ENCODE measurements at places on chromosomes 2 and 18.
A peak's percentile ranks its signal among the peaks of the same experiment; 100 is the strongest.

- DNase-seq = no peak
These were observed 201.1 kb downstream of the AGAP1 start for GRCh38 chr2:235694721-235695601.

GRCh38 chr18:77567205-77567604 is 317.6 kb downstream of the GALR1 start:
- DNase-seq = no peak

GRCh38 chr18:40283560-40283959 is 1671.5 kb upstream of the PIK3C3 start:
- no peak for DNase-seq

DNA sequence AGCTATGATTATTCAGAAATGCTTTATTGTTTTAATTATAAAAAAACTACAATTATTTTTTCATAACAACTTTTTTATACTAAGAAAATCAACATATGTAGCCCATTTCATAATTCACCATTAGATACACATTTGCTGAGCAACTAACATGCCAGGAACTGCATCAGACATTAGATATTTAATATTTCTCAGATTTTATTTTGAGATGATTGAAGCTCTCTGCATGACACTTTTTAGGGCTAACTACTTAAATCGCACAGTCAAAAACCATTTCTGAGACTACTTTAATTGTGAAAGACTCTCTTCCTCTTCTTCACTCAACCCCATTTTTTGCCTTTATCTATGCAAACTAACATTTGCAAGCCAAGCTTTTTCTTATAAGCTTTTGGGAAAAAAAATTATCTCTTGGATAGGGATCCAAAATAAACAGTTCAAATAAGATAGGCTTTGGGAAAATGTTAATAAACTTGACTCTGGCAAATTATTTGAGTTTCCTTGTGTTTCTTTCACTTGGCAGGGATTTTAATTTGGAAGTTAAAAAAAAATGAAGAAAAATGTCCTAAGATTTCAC is 9.1 kb upstream of the COL3A1 start:
- no peak for DNase-seq

DNA sequence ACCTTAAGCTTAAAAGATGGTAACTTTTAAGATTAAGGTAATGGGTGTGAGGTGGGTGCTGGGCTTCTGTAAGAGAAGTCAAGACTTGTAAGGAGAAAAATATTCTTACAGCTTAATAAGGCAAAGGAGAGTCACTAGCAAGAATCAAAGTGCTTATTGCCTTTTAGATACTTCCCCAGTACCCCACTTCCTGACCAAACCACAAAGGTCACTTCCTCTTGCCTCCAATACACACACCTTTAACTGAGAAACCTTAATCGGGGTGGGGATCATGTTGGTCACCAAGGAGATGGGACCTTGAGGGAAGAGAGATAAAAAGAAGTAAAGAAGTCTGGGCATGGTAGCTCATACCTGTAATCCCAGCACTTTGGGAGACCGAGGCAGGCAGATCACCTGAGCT is 10.6 kb upstream of the ATG16L1 start:
- DNase-seq = no peak

GRCh38 chr2:204880928-204881327 is 335.7 kb downstream of the PARD3B start:
- no peak for DNase-seq

- DNase-seq = no peak
These were observed 586.5 kb downstream of the EPHA4 start for GRCh38 chr2:220985561-220985960.

DNA sequence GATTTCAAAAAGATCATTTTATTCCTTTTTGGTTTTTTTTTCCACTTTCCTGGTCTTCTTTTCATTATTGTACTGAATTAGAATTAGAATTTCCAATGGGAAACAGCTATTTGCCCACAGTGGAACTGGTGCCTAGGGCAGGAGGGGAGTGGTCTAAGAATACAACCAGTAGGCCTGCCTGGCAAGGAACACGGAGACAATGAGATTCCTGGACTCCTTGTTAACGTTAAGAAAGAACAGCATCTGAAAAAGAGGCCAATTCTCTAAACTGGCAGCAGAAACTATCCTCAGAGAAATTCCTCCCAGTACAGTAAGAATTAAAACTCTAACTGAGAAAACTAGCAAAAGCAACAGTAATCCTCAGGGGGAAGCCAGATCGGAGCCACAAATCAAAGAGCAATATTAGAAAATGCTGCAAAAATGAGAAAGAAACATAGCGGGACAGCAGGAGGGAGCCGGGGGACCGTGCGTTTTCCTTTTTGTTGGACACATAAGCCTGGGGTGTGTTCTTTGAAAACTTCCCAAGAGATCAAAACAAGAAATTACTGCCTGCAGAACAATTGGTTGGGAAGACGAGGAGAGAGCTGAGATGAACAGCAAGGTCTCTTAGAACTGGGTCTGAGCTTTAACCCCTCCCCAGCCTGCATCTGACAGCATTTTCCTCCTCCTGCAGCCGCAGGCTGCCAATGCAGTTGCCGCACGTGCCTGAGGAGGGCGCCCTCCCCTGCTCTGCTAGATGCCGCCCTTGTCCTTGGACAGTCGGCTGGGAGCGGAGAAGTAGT is 776.0 kb downstream of the TSN start:
- no peak for DNase-seq

DNA sequence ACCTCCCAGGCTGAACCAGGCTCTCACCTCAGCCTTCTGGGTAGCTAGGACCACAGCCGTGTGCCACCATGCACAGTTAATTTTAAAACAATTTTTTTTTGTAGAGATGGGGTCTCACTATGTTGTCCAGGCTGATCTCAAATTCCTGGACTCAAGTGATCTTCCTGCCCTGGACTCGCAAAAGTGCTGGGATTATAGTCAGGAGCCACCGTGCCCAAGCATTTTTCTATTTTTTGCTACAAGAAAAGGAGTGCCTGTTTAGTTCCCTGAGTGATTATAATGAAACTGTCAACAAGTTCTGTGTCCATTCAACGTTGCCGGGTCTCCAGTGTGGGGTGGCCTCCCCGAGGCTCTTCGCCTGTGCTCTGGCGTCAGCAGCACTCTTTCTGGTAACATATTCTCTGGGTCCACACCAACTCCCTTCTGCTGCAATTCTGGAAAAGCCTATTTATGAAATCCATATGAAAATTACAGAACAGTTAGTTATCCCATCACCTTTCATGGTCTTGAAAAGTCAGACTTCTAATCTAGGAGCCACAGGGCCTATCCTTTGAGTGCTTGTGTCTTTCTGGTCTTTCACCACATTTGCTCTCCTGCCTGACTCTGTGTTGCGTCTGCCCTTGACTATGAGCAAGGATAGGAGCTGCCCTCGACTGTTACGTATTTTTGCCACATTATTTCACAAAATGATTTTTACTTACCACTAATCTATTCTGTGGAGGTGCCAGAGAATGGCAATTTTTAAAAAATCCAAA is 172.7 kb downstream of the SOCS6 start:
- no peak for DNase-seq

DNA sequence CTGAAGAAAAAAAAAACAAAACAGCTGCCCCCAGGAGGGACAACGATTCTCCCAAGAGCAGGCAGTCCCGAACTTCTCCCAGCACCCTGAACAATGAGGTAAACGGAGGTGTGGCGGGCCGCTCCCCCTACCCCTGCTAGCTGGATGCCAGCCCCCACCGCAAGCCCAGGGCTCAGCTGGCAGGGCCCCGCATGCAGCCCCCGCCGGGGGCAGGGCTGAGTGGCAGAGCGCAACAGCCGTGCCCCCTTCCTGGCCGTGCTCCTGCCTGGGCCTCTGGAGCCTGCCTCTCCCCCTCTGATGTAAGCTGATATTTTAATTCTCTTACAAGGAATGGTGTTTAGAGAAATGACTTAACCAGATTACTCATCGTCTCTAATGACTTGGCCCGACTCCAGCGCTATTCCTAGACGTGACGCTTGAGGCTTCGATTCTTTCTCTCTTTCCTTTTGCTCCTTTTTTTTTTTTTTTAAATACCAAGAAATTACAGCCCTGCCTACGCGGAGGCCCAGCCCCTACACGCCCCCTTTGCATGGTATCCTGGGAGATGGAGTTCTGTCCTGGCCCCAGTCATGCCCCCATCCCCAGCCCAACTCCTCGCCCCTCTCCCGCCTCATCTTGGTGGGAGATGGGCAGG is 4.6 kb upstream of the ARID5A start:
- peak; percentile 57 for DNase-seq

- no peak for DNase-seq
These were observed 253.1 kb downstream of the CDCA7 start for GRCh38 chr2:173607606-173608311.

DNA sequence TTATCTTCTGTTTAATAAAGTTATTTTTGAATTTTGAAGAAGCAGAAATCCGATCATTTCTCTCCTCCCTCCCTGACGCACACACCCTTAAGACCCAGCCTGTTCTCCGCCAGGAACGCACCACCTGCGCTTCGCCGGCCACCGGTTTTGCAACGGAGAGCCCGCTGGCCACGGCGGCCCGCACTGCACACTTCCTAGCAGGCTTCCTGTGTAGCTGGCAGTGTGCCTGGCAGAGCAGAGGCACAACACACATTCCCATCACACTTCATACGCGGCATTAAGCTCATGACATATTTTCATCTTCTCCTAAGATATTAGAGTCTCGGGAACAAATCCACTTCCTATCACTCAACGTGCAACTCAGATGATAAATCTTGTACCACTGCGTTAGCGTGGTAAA is 148.0 kb downstream of the HDAC4 start:
- no peak for DNase-seq

GRCh38 chr2:171703574-171704347 is 16.5 kb downstream of the DYNC1I2 start:
- DNase-seq = no peak

DNA sequence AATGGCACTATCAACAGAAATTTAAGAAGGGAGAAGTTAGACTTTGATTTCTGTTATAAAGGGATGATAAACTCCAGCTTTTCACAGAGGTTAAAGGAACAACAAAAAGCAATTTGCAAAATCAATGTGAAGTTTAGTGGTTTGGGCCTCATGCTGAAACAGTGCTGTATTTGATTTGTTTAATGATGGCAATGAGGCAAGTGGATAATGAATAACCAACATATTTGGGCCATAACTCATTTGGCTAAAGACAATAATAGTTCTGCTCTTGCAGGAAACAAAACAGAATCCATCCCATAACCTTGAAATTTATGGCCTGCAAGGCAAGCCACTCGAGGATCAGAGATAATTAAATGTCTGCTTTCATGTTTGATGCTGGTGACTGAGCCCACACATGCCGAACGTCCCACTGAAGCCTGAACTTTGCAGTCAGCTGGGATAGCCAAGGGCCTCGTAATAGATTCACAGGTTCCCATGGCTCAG is 56.5 kb downstream of the TPGS2 start:
- no peak for DNase-seq

- DNase-seq = no peak
These were observed 89.2 kb upstream of the GLS start for GRCh38 chr2:190791347-190791975.

DNA sequence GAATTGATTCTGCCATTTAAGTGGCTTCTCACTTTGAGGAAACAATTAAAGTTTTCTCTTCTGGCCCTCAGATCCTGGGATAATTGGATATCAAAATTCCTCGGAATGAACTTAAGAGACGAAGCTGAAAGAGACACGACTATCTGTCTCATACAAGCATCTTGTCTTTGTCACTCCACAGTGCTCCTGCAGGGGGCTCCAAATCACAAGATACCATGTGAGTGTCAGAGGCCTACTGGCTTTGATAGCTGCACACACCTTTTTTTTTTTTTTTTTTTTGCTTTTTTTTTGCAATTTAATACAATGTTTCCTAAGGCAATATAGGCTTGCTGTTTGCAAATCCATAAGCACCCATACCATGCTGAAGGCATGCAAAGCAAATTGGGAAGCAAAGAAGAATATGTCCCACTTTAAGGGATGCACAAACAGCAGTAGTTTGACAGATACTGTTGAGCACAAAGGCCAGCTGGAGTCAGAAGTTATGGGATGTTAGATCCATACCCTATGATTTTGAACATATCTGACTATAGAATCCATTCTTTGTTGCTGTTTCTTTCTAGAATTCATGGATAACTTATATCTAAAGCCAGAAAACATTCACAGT is 109.0 kb upstream of the CBLN2 start:
- peak; percentile 26 for DNase-seq

DNA sequence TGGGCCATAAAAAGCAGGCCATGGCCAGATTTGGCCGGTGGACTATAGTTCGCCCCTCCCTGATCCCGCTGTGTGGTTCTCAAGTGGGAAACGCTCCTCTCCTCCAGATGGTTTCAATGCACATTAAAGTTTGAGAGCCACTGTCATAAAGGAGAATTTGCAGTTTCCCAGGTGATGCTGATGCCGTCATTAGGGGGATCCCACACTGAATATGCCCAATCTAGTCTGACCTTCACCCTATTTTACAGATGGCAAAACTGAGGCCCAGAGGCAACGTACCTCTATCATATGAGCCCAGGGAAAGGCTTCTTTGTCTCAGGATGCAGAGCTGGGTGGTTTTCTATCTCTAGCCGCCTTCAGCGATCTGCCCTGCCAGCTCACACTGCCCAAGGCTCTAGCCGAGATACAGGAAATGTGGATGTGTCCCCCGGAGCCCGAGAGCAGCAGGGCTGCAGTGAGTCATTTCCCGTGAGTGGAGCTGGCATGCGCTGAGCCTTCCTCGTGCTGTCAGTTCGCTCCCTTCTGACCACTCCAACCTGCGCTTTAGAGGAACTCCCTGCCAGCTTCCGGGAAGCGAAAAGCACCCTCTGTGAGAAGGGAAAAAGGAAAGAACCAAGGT is 116.2 kb downstream of the SMAD7 start:
- no peak for DNase-seq

- no peak for DNase-seq
These were observed 27.2 kb upstream of the PTPN2 start for GRCh38 chr18:12911025-12911928.

- DNase-seq = no peak
These were observed 126.1 kb downstream of the CTNNA2 start for GRCh38 chr2:79638954-79639353.

GRCh38 chr2:62363166-62363565 is 142.8 kb downstream of the TMEM17 start:
- DNase-seq = no peak

GRCh38 chr2:20674974-20675679 is 8.2 kb downstream of the GDF7 start:
- DNase-seq = no peak

- no peak for DNase-seq
These were observed at the start of gene EPB41L3 for GRCh38 chr18:5543773-5544389. Gene EPB41L3 (minus strand): TSS chr18:5543997. CDS start chr18:5489183, 54,814 bp downstream.

- no peak for DNase-seq
These were observed 85.4 kb upstream of the EML6 start for GRCh38 chr2:54638103-54638502.

GRCh38 chr18:40877096-40877495 is 1077.9 kb upstream of the PIK3C3 start:
- DNase-seq = no peak
